ENCODE measurements at places on chromosomes 3 and 15.

DNA sequence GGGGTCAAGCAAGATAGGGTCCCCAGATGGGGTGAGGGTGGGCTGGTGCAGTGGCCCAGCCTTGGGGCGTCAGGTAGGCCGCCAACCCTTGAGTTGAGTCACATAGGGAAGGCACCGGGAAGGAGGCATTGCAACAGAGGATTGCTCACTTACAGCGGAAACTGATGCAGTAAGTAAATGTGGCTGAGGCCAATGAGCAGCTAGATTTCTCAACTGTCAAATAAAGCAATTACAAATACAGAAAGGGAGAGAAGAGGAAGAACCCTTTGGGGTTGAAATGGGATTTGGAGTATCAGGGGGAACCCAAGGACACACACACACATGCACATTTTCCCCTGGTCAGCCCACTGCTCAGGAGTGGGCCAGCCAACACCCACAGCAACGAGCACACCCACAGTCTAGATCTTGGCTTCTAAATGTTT is 44.0 kb downstream of the CHSY1 start:
- DNase-seq, result no peak

DNA sequence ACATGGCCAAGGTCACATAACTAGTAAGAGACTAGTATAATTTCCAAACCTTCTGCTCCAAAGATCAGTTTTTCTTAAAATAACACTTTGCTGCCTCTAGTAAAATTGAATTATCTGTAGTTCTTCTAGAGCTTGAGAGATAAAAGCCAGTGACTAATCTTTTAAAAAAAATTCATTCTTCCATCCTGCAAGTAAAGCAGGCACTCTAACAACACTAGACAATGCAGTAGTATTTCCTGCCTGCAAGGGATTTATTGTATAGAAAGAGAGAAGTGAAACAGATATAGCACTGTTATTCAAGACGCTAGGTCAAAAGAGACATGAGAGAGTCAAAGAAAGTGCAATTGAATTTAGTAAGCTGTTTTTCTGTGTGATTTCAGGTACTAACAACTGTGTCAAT is 159.5 kb upstream of the TBC1D5 start:
- DNase-seq, result no peak

DNA sequence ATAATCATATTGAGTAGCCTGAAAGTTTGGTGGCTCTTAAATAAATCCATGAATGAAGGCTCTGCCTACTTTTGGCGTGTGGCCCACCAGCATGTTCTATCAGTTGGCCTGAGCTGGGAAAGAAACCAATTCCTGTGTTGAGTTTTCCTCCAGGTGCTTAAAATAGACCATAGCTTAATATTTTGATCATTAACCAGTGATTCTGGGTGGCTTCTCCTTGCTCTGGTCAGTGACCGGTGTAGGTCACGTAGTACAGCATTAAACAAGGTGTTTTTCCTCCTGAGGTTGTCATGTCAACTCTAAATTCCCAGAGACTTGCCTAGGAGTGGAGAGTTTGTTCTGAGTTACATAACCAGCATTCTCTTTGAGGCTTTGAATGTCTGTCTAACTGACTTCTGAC is 1.3 kb downstream of the HHLA2 start:
- DNase-seq, result no peak

DNA sequence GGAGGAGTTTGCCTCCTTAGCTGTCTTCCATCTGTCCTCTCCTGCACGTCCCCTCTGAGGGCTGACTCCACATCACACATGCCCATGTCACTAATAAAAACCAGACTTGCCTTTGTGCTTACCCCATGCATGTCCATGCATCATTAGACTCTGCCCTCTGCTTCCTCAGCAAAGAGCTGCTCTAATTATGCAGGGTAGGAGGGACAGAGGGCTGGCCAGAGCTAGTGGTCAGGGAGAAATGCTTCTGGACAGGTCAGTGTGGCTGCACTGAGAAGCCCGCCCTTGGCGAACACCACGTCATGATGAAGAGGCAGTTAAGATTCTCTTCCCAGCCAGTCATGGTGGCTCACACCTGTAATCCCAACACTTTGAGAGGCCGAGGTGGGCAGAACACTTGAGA is 8.9 kb downstream of the CA12 start:
- DNase-seq, result no peak

DNA sequence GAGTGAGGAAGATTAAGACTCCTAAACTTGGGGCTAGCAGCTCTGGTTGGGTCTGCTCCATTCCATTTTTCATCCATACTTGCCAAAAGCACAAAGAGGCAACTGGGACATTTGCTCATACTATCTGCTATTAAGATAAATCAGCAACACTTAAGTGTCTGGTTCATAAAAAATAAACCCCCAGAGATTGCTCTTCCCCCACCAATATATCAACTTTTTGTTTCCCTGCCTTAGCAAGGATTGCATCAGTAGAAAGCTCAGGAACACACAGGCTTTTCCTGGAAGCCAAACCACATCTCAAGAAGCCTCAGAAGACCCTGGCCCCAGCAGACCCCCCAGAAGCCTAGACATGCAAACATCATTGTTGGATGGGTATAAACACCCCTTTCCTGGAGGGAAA is 232.4 kb upstream of the WNT5A start:
- DNase-seq, result no peak

- DNase-seq, result no peak
Measured at GRCh38 chr3:124137216-124137615, 145.3 kb upstream of the ROPN1 start.

- no peak for DNase-seq
Measured at GRCh38 chr3:129161860-129162271, 1.0 kb upstream of the ISY1 start.

- DNase-seq, result no peak
Measured at GRCh38 chr3:8307545-8308110, 194.0 kb upstream of the LMCD1 start.

DNA sequence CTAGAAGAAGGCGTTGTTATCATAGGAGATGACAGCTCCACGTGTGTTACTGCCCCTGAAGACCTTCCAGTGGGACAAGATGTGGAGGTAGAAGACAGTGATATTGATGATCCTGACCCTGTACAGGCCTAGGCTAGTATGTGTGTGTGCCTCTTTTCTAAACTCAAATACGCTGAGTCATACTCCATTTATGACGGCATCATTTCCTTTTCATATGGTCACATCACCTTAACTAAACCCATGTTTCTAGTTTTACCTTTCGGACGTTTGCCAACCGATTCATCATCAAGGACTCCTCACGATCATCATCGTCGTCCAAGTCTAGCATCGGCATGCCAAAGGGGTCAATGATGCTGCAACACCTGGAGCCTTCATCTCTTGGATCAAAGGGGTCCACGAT is 149.0 kb downstream of the CBLB start:
- no peak for DNase-seq
